Kidney epithelial cell (primary cell): ENCODE measurements at places on chromosomes 3 and 15.

DNA sequence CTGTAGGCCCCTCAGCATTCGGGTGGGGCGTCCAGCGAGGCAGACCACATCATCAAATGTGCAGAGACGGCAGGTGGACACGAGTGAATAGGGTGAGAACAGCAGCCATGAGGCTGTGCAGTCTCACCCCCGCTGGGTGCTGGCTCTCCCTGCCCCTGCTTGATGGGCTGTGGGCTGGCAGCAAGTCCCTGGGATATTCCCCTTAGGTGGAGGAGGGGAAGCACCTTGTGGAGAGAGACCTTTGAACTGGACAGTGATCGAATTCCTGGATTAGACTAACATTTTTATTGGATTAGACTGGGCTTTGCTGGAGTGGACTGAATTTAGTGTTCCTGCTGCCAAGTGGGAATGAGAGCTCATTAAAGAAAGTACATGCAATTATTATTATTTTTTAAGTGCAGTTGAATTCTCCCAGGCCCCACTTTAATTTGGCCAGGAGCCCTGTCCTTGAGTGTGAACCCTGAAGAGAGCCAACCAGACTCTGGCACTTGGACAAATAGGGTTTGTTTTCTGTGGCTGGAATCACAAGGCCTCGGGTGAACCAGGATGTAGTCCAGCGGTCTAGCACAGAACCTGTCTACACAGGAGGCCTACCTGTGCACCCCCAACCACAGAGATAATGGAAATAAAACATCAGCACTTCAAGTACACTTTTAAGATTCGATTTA, 193.1 kb downstream of the ABHD5 start:
- DNase-seq = no peak

DNA sequence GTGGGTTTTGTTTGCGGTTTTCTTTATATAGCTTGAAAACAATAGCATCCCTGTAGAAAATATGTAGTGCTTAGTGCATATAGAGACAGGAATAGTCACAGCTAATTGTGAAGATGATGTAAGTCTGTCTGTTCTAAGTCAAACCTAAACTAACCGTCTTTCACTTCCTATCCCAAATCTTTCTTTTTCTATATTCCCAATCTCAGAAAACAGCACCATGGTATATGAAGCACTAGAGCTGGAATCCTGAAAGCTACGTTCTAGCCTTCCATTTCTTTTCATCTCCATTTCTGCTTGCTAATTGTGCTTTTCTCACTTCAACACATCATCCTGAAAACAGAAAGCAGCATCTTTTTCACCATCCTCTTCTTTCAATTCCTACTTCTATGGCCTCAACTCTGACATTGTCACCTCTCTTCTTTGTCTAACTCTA, 1235.5 kb downstream of the ROBO2 start:
- DNase-seq = no peak

GRCh38 chr3:101810022-101810418, 31.0 kb downstream of the NXPE3 start:
- DNase-seq = no peak

DNA sequence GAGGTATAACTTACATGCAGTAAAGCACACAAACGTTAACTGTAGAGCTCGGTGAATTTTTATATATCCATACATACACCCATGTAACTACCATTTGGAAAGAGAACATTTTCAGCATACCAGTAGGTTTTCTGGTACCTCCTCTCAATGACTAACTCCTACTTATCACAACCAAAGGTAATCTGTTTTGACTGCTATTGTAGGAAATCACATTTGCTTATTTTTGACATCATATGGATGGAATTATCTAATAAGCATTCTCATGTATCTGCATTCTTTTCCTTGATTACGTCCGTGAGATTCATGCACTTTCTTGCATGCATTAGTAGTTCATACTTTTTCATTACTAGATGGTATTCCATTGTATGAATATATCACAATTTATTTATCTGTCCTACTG, 76.8 kb downstream of the CSNK1G1 start:
- DNase-seq = no peak

DNA sequence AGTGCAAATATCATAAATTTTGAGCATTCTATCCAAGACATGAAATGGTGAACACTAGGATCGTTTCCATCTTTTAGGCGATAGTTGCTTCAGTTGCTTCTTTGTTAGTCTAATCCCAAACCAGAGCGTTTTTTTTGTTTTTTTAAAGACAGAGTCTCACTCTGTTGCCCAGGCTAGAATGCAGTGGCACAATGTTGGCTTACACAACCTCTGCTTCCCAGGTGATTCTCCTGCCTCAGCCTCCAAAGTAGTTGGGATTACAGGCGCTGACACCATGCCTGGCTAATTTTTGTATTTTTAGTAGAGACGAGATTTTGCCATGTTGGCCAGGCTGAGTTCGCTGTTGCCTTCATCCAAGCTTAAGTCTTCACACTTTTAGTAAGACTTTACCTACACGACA, 265.3 kb downstream of the SHQ1 start:
- DNase-seq = no peak
